ENCODE measurements at places on chromosomes 4 and X. TPM values are rescaled to one million over a fixed set of nuclear protein-coding genes. Genes with fewer than 3 reads are reported as not detected.

- no peak for DNase-seq
These were observed at the start of gene GYG2 for GRCh38 chrX:2828344-2828958. Gene GYG2 (plus strand): TSS chrX:2828930. CDS start chrX:2830189, 1,259 bp downstream.

GRCh38 chrX:153844509-153845082 is 14.3 kb upstream of the PDZD4 start:
- no peak for DNase-seq

- DNase-seq: no peak
These were observed 102.5 kb upstream of the MYOZ2 start for GRCh38 chr4:119032921-119033685.

- DNase-seq: no peak
These were observed 146.1 kb downstream of the PDHA2 start for GRCh38 chr4:95985791-95986550.

DNA sequence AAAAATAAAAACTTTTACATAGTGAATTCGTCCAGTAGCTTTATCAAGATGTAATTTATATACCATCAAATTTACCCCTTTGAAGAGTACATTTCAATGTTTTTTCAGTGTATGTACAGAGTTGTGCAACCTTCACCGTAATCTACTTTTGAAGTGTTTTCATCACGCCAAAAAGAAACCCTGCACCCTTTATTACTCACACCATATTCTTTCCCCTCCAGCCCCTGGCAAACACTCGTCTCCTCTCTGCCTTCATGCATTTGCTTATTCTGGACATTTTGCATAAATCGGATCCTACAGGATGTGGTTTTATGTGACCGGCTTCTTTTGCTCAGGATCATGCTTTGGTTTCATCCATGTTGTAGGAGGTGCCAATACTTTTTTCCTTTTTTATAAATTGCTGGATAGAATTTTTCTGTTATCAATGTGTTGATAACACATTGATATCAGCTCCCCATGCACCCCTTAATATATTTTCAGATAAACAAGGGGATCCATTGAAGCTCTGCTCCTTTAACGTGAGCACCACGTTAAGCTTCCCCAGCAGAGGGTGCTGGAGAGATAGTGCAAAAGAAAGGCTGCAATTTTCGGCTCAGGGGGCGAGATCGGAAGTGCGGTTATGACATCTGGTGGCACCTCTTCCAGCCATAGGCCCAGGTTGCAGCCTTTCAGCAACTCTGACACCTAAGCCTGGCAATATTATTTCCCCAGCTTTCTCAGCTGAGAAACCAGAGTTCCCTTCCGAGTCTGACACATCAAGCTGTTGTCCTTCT is 100.1 kb upstream of the VCX3B start:
- no peak for DNase-seq

DNA sequence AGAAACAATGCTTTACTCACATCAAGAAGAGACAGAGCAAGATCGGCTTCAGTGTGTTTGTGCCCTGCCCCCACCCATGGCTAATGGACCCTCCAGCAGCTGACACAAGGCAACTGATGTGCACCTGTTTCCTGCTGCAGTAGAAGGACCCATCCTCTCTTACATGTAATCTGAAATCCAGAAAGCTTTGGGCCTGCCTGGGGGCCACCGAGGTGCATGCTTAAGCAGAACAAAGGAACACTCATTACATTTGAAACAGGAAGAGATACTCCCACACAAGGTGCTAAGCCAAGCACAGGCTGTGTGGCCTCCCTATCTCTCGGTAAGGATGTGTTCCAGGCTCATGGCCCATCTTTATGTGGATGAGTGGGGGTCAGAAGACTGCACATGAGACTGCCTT is 338.0 kb downstream of the SPOCK3 start:
- no peak for DNase-seq

DNA sequence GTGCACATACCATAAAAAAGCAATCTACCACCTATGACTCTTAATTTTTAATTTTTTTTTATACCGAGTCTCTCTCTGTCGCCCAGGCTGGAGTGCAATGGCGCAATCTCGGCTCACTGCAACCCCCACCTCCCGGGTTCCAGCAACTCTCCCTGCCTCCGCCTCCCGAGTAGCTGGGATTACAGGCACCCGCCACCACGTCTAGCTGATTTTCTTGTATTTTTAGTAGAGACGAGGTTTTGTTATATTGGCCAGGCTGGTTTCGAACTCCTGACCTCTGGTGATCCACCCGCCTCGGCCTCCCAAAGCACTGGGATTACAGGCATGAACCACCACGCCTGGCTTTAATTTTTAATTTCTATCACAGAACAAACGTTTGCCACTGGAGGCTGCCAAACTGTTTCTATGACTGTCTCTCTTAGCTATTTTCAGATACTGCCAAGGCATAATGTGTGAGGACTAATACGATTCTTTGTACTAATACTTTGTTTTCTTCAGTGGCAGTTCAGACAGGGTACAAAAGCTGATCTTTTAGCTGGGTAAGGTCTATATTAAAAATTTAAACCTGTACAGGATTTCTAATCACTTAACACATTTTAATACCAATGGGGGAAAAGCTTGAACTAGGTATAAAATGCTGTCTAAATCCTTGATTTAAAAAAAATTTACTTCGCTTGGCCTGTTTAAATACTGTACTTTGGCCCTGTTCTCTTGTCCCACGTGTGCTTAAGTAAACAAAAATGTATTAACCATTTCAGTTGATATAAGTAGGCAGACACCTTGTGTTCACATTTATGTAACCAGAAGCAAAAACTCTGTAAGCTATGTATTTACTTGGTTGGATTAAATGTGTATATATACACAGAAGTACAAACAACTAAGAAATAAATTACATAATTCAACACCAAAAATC is 2.3 kb downstream of the PGRMC2 start:
- no peak for DNase-seq

DNA sequence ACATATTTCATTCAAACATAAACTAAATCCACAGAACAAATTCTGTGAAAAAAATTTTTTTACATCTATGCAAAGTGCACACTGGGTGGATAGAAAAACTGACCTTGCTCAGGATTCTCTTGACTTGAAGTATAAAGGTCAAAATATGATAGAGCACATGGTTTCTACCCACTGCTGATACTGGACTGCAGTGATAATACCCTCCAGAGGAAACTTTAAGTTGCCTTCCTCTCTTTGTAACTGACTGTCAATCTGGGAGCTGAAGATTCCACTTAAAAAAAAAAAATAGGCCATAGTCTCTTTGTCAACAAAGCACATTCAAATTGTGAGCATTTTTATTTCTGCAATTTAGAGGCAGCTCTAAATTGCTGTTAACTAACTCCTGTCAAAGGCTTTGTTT is 3.2 kb upstream of the AMMECR1 start:
- DNase-seq: no peak

- no peak for DNase-seq
These were observed 17.6 kb downstream of the GRIA3 start for GRCh38 chrX:123201720-123202119.

The GUCY1A1 gene
- total RNA-seq: 50.3 TPM

- no peak for DNase-seq
These were observed 67.1 kb upstream of the TRIM2 start for GRCh38 chr4:153137159-153137558.

The UGT2A1 gene
- not detected for total RNA-seq

- DNase-seq: no peak
These were observed 25.8 kb upstream of the SEPTIN11 start for GRCh38 chr4:76923619-76924357.

GRCh38 chr4:5012244-5012898 is 6.9 kb downstream of the CYTL1 start:
- DNase-seq: no peak

DNA sequence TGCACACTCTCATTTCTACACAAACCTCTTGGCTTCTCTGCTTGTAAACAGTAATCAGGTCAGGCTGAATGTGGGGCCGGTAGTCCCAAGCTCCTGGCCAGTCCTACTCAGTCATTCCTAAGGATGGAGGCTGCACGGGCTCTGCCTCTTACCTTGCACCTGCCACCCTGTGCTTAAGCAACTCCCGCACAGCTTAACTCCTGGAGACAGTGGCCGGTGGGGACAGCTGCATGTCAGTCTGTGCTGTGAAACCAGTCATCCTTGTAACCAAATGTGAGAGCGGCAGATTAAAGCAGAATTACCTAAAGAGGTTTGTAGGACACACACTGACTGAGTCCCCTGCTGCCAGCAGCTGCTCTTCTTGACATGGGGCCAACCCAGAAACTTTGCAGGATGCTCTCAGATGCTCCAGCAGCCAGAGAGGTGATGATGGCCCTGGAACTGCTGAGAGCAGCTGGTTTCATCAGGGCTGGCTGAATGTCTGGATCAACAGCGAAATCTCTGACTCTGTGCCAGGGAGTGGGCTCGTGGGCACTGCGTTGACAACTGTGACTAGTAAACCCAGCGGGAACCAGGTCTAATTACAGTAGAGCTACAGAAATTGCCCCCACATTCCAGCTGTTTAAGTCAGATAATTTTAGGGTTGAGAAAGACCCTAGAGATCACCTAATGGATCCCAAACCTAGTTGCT is 123.7 kb downstream of the ANAPC4 start:
- no peak for DNase-seq

DNA sequence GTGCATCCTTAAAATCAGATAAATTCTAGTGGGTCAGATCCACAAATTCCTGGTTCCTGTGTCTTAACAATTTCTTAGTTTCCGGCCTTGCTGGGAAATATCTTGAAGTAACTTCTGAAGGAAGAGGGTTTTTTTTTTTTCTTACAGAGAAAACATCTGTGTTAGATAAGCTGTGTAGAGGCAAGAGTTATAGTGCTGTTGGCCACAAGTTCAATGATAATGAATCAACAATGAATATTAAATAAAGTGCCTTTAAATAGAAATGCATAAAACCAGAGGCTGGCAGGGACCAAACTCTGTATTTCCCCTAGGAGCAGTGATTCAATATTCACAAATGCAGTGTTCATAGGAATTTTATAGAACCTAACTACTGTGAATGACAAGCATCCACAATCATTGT is 711.9 kb upstream of the ATOH1 start:
- DNase-seq: no peak

All from esophagus muscularis mucosa (tissue), 4 donors.